ENCODE measurements at places on chromosomes 4 and X.

GRCh38 chrX:54560411-54560810 is 30.4 kb downstream of the GNL3L start:
- DNase-seq, result no peak

- DNase-seq, result no peak
Measured at GRCh38 chr4:42483426-42484379, 86.4 kb downstream of the SHISA3 start.

DNA sequence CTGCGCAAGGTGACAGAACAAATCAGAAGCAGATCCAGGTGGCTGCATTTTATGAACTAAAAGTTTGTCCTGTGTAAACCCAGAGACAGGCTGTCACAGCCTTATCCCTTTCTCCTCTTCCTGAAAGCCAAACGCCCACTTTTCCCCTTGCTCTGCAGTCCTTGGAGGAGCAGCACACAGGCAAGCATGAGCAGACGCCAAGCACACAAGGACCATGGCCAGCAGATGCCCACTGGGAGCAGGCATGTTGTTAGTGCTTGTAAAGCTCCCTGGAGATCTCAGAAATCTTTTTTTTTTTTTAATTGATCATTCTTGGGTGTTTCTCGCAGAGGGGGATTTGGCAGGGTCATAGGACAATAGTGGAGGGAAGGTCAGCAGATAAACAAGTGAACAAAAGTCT is 11.5 kb upstream of the HOPX start:
- DNase-seq, result no peak

GRCh38 chrX:46561824-46562657 is 11.5 kb upstream of the CHST7 start:
- no peak for DNase-seq

DNA sequence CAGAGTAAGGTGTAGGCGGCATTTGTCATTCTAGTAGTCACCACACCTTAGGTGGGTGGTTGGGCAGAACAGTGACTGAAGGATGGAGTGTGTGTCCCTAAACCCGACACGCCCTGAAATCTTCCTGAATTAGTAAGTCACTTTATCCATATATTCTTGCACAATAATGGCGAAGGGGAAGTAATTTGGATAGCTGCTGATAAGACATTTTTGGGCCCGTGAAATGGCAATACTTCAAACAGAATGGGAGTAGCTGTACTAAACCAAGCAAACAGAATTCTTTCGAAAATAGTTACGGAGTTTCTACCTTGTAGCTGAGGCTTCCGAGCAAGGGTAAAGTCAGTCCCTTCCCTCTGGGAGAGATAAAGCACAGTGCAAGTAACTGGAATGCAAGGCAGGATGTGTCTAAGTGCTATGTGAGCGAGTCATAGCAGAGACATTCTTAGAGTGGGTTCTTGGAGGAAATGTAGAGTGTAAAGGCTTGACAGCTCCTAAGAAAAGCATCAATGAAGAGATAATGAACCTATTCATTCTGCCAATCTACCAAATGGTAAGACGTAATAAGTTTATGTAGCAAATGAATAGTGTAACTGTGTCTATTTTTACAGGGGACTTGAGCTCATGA is 72.8 kb downstream of the CLCN5 start:
- DNase-seq, result peak; percentile 27

GRCh38 chr4:17502756-17503155 is 9.1 kb downstream of the QDPR start:
- no peak for DNase-seq

GRCh38 chr4:244471-244870 is 60.8 kb downstream of the ZNF732 start:
- no peak for DNase-seq

DNA sequence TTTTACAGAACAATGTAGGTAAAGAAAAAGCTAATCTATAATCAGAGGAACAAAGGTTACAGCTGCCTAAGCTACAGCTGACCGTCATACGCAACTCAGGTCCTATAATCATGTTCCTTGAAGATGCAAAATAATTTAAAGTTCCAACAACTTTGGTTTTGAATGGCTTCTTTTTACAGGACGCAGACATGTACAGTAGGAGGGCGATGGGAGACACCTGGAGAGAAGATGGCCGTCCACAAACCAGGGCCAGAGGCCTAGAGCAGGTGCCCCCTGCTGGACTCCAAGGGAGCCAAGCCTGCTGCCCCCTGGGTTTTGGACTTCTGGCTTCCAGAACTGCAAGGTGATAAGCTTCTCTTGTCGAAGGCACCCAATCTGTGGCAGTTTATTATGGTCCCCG is 10.6 kb downstream of the HGFAC start:
- DNase-seq, result no peak

GRCh38 chrX:115493015-115493414 is 68.0 kb upstream of the PLS3 start:
- no peak for DNase-seq

GRCh38 chr4:107380836-107381438 is 339.1 kb downstream of the PAPSS1 start:
- DNase-seq, result no peak

- DNase-seq, result no peak
Measured at GRCh38 chr4:140930011-140930410, 173.8 kb upstream of the TBC1D9 start.

DNA sequence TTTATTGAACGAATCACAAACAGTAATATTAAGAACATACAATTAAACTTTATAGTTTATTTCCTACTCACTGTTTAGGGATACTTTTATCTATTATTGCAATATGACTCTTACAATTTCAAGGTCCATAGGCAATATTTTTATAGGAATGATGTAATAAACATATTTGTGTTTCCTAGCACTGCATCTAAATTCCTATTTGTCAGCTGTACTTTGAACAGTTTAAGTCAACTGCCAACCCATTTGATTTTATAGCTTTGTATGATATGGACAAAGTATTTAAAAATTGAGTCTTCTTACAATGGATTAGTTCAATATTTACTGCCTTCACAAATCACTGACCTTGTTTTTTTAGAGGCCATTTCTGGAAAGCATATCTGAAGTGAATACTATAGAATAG is 199.3 kb downstream of the PCDH7 start:
- no peak for DNase-seq

DNA sequence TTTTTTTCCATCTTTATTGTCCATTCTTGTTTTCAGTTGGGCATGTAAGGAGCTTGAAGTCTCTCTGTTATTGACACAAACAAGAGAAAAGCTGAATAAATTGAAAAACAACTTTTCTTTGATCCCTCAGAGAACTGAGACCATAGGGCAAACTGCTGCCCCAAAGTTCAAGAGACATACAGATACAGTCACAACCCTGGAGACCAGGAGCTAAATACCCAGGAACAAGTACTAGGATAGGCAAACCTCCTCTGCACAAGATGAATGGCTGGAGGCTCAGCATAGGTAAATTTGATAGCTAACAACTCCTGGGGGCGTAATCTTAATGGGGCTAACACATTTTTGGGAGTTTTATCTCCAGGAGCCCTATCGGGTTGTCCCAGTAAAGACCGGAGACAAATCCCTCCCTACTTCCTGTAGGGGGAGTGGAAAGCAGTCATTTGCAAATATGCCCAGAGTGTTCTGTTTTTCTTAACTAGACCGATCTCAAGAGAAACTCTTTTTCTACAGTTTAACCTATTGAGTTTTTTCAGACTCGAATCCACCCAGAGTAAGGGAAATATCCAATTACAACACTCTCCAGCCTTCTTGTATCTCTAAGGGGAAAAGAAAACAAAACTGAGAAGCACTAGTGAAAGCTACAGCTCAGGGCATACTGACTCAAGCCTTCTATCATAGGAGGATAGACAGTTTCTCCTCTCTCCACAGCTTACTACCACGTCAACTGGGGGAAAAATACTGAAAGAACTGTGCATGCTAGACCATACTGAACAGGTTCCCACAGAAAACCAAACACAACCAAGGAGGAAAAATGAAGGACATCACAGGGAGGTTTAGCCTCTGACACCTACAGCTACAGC is 23.1 kb downstream of the MAGEA8 start:
- no peak for DNase-seq

- no peak for DNase-seq
Measured at GRCh38 chr4:94363136-94363655, 20.6 kb upstream of the HPGDS start.

GRCh38 chr4:150827226-150827625 is 187.9 kb downstream of the LRBA start:
- DNase-seq, result no peak

GRCh38 chrX:68942104-68942503 is 113.3 kb downstream of the EFNB1 start:
- DNase-seq, result peak; percentile 2

DNA sequence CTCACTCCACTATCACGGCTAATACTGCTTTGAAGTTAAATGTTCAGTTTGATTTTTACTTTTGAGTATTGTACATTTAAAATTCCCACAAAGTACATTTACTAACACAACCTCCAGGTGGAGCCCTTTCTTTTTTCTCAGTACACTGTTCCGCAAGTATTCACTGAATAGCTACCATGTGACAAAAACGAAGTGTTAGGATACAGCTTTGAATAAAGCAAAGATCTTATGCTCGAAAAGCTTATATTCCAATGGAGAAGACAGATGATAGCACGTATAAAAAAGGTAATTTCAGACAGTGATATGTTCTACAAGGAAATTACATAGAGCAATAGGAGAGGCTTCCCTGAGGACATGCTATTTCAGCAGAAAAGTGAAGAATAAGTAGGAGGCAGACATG is 60.7 kb upstream of the ABCG2 start:
- DNase-seq, result peak; percentile 35

- DNase-seq, result no peak
Measured at GRCh38 chr4:87680271-87680670, 30.2 kb downstream of the DMP1 start.

GRCh38 chrX:16039363-16039762 is 84.0 kb upstream of the GRPR start:
- DNase-seq, result no peak

DNA sequence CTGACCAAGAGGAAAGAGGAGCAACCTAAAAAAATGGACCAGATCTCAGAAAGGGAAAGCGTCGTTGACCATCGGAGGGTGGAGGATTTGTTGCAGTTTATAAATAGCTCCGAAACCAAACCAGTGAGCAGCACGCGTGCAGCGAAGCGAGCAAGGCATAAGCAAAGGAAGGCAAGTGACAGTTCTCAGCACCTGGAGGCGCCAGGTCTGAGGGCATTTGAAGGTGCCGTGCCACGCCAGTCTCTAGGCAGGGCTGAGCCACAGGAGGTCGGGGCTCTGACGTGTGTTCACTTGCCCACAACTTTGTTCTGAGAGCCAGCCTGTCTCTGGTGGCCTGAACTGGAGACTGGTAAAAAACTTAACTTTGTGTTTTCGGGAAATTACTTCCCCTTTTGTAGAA is 59.7 kb downstream of the TNIP2 start:
- DNase-seq, result peak; percentile 2

- DNase-seq, result no peak
Measured at GRCh38 chr4:154454710-154455109, 36.9 kb downstream of the DCHS2 start.

DNA sequence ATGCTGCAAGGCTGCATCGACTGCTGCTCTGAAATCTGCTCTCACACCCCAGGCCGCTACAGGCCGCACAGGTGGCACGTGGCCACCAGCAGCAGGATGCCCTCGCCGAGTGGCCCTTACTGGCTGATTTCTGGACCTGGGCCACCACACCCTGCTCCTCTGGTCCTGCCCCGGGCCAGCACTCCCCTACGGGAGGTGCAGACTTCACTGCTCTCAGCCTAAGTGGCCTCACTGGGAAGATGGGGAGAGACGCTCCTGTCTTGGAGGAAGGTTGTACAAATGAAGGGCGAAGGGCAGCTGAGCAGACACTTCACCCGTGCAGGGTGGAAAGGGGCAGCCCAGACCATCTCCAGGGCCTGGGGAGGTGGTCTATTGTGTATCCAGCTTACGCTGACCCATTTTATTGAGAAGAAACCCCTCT is 72.5 kb downstream of the ACOX3 start:
- DNase-seq, result no peak

DNA sequence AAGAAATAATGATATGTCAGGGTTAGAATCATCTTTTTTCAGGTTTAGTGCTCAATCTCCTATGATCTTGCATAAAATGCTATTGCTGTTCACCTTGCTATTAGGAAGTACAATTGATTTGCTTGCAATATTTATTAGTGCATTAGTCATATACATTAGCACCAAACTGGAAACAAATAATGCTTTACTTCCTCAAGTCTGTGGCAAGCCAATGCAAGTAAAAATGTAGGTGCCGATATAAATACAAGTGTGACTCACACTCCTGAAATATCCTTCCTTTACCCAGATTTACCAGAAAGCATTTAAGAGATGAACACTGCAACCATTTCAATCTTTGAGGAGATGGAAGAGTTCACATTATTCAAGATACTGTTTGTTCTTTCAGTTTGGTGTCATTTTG is 1487.7 kb upstream of the ADGRL3 start:
- DNase-seq, result no peak

- DNase-seq, result peak; percentile 45
Measured at GRCh38 chrX:149630681-149631233, 835 bp downstream of the TMEM185A start.

DNA sequence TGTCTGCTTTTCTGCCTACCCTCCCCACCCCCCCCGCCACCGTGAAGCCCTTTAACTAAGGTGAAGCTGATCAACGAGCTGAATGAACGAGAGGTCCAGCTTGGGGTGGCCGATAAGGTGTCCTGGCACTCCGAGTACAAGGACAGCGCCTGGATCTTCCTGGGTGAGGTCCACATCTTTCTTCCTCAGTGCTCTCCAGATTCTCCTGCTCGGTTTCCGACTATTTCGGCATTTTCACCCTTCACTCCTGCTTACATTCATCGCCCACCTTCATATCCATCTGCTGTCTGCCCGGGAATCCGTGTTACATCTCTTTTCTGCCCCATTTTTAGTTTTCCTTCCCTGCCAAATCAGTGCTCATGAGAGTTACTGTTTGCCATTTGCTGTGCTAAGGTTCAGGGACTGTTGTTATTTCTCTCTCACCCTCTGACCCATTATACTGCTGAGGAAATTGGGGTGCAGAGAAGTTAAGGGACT is 459 bp downstream of the RBMX2 start:
- no peak for DNase-seq

DNA sequence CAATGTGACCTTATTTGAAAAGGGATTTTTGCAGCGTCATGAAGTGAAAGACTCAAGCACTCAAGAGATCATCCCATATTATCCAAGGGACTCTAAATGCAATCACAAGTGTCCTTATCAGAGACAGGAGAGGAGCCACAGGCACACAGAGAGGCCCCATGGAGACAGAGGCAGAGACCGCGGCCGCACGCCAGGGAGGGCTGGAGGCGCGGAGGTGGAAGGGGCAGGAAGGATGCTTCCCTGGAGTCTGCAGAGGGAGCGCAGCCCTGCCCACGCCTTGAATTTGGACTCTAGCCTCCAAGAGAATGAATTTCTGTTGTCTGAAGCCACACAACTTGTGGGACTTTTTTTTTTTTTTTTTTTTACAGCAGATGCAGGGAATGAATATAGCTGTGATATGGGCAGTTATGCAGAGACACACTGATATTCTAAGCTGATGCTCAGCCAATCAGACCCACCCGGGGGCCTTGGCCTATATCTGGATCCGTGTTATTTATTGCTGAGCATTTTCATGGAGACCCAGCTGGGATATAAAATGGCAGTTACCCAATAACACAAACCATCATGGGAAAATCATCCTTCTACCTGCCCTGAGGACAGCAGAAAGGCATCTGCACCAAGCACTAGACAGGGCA is 244.8 kb upstream of the PSAPL1 start:
- no peak for DNase-seq

GRCh38 chr4:125489952-125490690 is 175.4 kb downstream of the FAT4 start:
- no peak for DNase-seq
